Breast epithelium (tissue), 4 donors: ENCODE measurements at places on chromosomes 5 and 9.

DNA sequence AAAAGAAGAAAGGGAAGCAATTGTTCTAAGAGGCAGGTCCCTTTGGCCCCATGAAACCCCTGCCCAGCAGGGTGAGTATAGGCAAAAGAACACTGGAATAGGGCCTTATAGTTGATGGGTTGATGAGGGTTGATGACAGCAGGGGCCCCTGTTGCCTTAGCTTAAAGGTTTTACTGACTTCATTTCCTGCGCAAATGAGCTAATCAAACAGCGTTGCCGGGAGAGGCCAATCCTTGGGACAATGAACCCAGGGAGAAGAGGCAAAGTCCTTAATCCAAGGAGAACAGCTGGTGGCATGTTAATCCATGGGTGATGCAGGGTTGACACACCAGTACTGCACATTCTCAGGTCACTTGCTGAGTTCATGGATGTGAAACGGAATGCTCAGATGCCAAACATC is 22.0 kb upstream of the EPB41L4B start:
- DNase-seq = no peak

GRCh38 chr5:175195698-175196656 is 248.0 kb downstream of the DRD1 start:
- no peak for DNase-seq

DNA sequence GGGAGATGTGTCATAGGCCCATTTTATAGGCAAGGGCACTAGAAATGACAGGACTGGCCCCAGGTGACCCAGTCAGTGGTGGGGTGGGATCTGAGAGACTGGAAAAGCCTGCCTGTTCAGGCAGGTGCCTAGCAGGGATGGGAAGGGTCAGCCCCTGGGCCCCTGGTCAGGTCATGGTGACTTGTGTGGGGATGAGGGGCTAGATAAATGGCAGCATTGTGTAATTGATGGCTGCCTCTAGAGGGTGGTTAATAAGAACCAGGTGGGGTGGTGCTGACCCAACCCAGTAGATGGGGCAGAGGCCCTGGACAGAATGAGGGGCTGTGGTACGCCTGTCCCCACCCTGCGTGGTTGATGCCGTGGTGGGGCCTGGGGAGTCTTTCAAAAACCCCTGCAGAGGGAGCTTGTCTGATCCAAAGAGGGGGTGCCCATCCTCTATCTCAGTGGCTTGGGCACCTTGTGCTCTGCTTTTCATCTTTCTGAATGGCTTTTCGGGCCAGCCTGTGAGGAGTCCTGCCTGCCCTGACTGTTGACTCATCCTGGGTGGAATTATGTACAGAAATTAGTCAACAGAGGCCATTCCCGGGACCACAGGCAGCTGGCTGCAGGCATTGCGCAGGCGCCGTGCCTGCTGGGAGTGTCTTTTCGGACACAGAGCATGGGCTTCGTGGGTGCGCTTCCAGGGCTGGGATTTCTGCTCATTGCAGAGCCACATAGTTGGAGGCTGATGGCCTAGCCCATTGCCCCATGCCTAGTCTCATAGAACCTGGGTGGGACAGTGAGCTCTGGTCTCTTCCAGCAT is 93.6 kb upstream of the PITX1 start:
- DNase-seq = no peak

DNA sequence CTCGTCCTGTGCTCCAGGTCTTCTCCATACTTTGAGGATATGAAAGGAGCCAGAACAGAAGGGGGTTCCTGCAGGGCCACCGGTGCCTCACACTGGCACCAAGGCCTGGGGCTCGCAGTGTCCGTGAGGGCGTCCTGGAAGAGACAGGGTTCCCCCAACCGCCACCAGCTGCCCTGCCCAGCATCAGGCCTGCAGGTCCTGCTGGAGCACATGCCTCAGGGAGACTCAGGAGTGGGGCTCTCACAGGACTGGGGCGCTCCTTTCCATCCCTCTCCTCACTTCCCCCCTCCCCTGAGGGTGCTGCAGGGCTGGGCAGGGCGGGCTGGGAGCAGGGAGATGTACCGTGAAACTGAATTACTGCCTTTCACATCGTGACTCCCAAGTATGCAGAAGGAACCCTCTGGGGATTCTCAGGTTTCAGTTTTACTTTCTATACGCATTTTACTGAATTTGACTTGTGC is 31.7 kb downstream of the CEP72 start:
- no peak for DNase-seq

DNA sequence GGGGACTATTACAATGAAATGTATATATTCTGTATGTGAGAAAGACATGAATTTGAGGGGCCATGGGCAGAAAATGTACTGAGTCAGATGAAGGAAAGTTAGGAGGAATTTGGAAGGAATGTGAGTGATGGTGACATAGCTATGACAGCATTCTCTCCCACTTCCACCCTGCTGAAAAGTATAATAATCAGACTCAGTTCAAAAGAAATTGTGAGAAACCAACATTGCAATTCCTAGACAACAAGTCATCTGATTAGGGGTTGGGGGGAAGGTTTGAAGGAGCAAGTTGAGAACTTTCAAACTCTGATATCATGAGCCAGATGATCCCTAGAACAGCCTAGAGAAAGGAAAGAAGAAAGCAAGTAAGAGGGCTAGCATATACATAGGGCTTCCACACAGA is 370.6 kb downstream of the DMRTA1 start:
- DNase-seq = no peak

- DNase-seq = no peak
Measured at GRCh38 chr5:135741040-135741439, 93.4 kb upstream of the SLC25A48 start.
